ENCODE measurements at places on chromosomes 6 and 20.
A peak's percentile ranks its signal among the peaks of the same experiment; 100 is the strongest.

DNA sequence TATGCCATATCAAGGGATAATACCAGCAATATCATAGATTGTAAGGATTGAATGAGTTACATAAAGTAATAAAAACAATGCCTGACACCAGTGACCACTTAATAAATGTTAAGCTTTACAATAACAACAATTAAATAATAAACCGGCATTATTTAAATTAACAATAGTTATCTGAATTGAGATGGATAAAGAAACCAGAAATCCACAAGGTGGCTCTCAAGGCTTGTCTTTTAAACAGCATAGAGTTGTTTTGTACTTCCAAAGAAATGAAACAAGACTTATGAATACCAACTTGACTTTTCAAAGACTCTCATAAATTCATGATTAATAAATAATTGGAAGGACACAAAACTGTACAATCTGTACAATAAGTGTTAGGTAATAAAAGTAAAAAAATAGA is 203.1 kb downstream of the ASCC3 start:
- DNase-seq = no peak

GRCh38 chr20:50029697-50030461 is 47.1 kb downstream of the SNAI1 start:
- DNase-seq = no peak

DNA sequence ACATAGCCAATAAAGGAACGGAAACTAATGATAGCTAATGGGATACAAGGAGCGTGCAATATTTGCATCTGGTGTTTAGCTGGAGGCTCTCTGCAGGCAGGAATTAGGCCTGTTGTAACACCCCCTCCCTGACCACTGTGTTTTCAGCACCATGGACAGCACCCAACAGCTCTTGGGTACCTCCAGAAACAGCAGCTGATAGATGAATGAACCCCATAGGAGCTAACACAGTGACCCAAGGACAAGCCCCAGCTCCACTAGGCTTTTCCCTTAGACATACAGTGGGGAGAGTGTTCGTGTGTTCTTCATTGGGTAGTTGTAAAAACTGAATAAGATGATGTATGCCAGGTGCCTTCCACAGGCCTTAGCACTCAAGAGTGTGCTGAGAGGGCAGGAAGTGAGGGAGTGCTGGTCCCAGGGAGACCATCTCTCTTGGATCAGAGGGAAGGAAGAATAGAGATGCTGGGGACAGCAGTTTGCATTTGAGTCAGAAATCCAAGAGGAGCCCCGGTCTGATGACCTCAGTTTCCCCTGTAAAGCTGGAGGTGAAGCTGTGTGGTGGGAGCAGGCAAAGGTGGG is 161.3 kb downstream of the PHACTR3 start:
- DNase-seq = no peak

DNA sequence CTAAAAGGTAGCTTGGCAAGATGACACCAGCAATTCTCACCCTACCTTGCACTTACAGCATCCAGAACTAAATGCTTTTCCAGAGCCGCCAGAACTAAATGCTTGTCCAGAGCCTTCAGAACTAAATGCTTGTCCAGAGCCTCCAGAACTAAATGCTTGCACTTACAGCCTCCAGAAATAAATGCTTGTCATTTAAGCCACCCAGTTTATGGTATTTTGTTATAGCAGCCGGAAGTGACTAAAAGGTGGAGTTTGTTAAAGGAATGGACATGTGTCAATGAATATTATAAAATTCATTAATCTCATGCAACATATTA is 133.5 kb downstream of the GPX5 start:
- DNase-seq = no peak

DNA sequence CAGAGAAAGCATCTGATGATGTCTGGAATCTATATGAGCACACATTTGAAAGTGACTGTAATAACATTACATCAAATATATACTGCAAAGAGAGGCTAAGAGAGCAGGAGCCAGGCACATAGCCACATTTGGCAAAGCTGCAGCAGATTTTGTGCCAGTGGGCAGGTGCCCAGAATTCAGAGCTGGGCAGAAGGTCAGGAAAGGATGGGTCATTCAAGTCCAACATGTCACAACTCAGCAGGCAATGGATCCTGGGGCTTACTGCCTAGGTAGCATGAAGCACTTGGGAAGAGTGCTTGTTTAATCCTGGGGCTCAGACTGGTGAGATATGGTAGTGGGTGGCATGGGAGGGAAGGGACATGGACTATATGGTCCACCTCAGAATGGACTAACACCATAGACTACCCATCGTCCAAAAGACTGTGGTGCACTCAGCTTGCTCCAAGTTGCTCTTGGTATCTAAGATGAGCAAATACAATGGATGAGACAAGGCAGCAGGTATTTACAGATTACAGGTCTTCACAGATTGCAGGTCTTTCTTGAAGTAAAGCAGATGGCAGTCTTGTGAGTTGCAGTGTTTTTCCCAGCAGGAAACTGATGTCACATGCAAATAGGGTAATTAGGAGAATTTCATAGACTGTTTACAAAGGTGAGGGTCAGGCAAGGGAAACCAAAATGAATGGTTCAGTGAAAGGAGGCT is 31.2 kb upstream of the SHLD1 start:
- no peak for DNase-seq

DNA sequence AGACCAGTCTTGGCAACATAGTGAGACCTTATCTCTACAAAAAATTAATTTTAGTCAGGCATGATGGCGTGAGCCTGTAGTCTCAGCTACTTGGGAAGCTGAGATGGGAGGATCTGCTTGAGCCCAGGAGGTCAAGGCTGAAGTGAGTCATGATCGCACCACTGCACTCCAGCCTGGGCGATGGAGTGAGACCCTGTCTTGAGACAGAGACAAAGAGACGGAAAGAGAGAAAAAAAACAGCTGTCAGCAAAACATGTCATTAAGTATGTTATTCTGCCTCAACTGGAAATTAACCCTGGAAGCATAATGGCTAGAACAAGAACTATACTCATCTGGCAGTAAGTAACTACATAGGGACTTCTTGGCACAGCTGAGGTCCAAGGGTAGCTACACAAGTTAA is 7.2 kb downstream of the MMS22L start:
- no peak for DNase-seq

- no peak for DNase-seq
These were observed 226.9 kb downstream of the DLL1 start for GRCh38 chr6:170063851-170064602.

DNA sequence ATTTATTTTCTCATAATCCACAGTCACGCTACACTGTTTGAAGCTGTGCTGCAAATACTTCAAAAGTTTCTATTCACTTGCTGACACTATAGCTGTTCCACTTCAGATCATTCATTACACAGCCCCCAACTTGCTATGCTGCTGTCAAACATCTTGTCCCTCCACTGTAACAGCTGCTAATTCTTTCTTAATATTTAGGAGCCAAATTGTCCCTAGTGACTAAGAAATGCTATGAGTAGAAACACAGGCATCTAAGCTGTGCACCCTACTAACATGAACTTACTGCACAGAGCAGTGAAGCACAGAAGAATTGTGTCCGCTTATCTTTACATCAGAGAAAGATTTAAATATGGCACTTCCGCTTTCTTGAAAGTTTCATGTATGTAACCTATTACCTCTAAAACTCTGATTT is 91.3 kb downstream of the PDE10A start:
- DNase-seq = no peak

DNA sequence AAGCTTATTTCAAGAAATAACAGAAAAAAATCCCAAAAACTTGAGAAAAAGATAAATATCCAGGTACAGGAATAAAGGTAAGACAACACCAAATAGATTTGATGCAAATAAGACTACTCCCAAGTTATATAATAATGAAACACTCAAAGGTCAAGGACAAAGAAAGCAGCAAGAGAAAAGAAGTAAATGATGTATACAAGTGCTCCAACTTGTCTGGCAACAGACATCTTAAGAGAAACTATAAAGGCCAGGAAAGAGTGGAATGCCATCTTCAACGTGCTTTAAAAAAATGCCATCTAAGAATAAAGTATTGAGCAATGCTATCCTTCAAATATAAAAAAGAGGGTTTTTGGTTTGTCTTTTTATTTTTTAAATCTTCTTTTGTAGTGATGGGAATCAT is 54.2 kb downstream of the REV3L start:
- no peak for DNase-seq

GRCh38 chr6:31718265-31718664 is 3.1 kb downstream of the LY6G6D start:
- DNase-seq = peak; percentile 75

- no peak for DNase-seq
These were observed 20.2 kb downstream of the SCML4 start for GRCh38 chr6:107803957-107804356.

DNA sequence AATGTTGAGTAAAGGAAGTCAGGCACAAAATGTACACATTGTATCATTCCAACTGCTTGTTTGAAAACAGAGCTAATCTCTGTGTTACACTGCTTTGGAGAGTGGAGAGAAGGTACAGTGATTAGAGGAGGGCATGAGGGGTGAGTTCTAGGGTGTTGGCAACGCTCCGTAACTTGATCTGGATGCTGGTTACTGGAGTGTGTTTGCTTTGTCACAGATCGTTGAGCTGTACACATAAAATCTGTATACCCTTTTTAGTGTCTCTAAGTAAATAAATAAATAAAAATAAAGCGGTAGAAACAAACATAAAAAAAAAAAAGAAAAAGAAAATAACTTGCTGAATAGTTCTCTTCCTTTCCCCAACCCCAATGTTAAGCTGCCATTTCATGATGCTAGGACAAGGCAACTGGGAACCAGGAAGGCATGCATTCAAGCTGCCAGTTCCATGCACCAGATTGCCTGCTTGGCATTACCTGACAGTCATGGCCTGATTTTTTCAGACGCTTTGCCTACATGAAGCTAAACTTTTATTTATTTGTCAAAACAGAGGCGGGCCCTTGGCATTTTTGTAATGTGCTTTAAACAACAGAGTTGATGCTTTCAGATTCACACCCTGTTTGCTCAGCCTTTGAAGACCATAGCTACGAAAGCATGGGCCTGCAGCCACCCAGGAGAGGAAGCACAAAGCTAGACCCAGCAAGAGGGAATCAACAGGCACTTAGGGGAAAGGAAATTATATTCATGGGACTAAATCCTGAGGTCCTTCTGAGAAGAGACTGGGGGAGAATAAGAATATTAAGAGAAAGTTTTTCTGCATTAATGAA is 21.2 kb downstream of the TNFRSF21 start:
- DNase-seq = no peak

DNA sequence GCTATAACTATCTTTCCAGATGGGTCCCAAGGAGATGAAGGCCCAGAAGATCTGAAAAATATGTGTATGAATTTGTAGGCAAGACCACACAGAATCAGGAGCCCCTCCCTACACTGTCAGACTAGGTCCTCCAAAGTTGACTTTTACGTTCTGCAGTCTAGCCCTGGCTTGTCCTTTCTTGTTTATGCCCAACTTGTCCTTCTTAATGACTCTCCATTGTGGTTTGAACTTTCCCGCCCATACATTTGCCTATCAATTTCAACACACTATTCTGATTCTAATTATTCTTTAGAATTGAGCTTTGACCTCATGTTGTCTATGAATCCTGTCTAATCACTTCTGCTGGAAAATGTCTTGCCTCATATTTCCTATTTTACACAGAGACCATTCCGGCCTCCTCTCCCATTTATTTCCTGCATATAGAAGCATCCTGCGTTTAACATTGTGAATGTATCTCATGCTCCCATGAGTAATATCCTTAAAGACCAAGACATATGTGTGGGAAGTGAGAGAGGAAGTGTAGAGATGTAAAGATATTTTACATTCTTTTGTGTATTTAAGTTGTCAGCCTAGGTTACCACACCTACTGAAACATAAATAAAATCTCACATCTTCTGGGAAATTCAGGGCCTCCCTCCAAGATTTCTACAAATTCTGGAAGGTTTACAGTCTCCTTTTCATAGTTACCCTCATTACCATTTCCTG is 348.3 kb downstream of the BCKDHB start:
- no peak for DNase-seq

GRCh38 chr6:105974986-105975385 is 111.2 kb upstream of the PRDM1 start:
- DNase-seq = no peak

GRCh38 chr20:4135385-4136077 is 120.2 kb upstream of the RNF24 start:
- no peak for DNase-seq

DNA sequence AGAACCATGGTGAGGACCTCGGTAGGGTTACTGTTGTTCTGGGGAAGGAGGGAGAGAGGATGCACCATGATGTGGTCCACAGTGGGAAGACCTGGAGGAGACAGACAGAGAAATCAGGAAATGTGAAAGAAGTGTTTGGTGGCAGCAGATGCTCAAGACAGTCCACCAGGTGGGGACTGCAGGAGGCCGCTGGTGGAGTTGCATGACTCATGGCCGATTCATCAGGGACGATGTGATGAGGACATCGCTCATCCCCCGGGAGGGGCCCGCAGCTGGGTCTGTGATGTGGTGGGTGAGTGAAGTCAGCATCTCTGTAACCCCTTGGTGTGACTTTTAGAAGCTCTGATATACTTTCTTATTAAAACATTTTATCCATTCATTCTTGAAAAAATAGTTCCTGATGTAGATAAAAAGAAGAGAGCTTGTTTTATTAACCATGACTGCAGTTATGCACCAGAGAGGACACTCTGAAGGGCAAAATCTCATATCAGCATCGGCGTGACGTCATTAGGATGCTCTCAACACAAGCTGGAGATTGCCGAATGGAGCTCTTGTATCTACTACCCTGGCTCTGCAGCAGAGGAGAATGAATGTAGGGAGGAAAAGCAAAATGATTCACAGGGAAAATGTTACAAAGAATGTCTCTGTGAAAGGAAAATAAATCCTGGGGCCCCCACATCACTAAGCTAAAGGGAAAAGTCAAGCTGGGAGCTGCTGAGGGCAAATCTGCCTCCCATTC is 71.2 kb downstream of the RAMACL start:
- DNase-seq = no peak

DNA sequence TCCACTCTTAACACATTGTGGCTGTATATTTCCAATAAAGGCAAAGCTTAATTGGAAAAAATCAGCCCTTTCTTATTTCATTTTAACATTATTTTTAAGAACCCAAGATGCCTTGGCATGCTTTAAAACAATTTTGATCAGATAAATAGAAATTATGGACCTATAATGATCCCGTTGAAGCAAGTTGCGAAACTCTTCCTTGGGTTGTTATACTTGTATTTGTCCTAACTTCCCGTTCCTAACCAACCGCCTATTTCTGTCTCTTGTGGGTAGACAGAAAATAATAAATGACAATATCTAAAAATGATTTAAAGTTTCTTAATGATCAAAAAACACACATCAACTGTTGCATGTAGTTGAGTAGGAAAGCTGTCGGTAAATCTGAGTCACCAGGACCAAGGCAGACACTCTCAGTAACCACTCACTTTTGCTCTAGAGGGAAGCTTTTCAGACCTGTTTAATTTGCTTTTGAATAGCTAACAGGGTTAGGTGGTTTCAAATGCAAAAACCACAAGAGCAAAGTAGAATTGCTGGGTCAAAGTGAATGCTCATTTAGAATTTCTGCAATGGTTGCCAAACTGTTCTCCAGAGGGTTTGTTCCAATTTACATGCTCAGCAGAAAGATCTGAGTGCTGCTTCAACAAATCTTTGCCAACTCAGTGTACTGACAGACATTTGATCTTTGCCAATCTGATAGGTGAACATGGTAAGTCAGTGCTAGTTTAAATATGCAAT is 34.2 kb upstream of the KCNK5 start:
- no peak for DNase-seq

- no peak for DNase-seq
These were observed 90.4 kb downstream of the KIF6 start for GRCh38 chr6:39634646-39635341.

All from breast epithelium (tissue), 4 donors.